ENCODE measurements at places on chromosomes 3 and 15. TPM values are rescaled to one million over a fixed set of nuclear protein-coding genes. Genes with fewer than 3 reads are reported as not detected.

Gene CYP1A2
- not detected for total RNA-seq

Gene GOLGA8J
- not detected for total RNA-seq

Gene ANKRD63
- not detected for total RNA-seq

Gene PLAAT1
- 2.2 TPM for total RNA-seq

Gene TRAT1
- not detected for total RNA-seq

Gene TMEM266
- 0.25 TPM for total RNA-seq

Gene PP2D1
- total RNA-seq = not detected

Gene CD200R1
- total RNA-seq = not detected

Gene TXNRD3
- total RNA-seq = 11.5 TPM

Gene SMCO1
- not detected for total RNA-seq

Gene TASOR
- 37.8 TPM for total RNA-seq

Gene GOLGA6A
- total RNA-seq = not detected

Gene C3orf49
- total RNA-seq = not detected

Gene SH2D7
- total RNA-seq = not detected

Gene LRRC2
- total RNA-seq = 0.16 TPM

Gene SEMA3F
- 42.1 TPM for total RNA-seq

Gene FBXO40
- total RNA-seq = not detected

Gene WDR93
- total RNA-seq = 0.25 TPM

Gene TTLL13
- under 0.01 TPM for total RNA-seq

Gene THPO
- total RNA-seq = not detected

Gene CCR8
- total RNA-seq = not detected

Gene PDCD7
- total RNA-seq = 9.9 TPM

Gene RBP2
- not detected for total RNA-seq
